ENCODE measurements at places on chromosomes 13 and 19.

- peak; percentile 84 for DNase-seq
Observed at GRCh38 chr19:39402346-39403300, 4.0 kb upstream of the ZFP36 start.

DNA sequence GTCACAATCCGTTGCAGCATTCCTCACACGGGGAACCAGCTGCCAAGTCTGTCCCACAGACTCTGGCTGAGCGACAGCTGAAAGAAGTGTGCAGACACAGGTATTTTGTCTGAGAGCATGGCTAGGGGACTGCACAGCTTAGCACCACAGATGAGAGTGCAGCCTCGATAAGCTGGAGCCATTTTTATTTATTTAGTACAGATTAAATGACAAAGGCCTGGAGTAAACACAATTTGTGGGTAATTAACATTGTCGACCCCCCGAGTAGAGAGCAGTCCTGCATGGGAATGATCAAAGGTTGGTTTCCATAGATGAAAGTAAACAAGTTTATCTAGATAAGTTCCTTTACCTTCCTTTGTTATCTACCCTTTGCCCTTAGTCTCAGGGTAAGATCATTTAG lies 836.2 kb downstream of the DACH1 start:
- no peak for DNase-seq

DNA sequence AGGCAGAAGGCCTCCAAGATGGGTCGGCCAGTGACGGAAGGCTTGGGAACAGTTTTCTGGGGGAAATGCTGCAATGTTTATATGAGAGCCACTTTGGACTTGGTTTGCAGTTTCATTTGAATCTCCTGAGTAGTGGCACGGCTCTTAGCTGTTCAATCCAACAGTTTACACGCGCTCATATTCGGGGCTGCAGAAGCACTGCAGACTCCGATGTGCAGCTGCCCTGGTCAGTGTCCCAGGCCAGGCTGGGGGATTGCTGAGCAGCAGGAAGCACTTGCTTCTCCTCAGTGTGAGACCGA lies 31.7 kb downstream of the CEBPG start:
- DNase-seq, result no peak

- no peak for DNase-seq
Observed at GRCh38 chr19:3873151-3873550, 4.3 kb upstream of the ZFR2 start.
